T-cell (primary cell): ENCODE measurements at places on chromosomes 12 and 14. TPM values are rescaled to one million over a fixed set of nuclear protein-coding genes. Genes with fewer than 3 reads are reported as not detected.

CELA1 gene
- total RNA-seq: 1.3 TPM

MYF5 gene
- total RNA-seq: not detected

EIF2B1 gene
- total RNA-seq: 44.7 TPM

CLEC2B gene
- total RNA-seq: 74.7 TPM

LGALS3 gene
- total RNA-seq: 42.9 TPM

KLRK1 gene
- 122 TPM for total RNA-seq

POU6F1 gene
- 61.9 TPM for total RNA-seq

OAS3 gene
- 24.5 TPM for total RNA-seq

GDF3 gene
- not detected for total RNA-seq

DUSP16 gene
- 72.3 TPM for total RNA-seq

DNA sequence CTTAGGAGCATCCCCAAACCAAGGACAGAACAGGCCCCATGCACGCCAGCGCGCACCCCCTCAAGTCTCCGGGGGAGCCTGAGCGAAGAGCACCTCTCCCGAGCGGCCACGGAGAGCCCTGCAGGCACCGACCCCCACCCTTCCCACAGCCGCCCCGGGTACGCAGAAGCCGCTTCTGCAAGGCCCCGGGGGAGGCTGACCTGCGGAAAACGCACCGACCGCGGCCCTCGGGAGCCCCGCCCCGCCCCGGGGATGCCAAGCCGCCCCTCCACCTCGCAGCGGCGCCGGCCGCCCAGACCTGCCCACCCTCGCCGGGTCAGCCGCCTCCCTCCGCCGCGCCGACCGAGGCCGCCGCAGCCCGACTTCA is 385 bp downstream of the CAPRIN2 start:
- peak; percentile 31 for DNase-seq

DNA sequence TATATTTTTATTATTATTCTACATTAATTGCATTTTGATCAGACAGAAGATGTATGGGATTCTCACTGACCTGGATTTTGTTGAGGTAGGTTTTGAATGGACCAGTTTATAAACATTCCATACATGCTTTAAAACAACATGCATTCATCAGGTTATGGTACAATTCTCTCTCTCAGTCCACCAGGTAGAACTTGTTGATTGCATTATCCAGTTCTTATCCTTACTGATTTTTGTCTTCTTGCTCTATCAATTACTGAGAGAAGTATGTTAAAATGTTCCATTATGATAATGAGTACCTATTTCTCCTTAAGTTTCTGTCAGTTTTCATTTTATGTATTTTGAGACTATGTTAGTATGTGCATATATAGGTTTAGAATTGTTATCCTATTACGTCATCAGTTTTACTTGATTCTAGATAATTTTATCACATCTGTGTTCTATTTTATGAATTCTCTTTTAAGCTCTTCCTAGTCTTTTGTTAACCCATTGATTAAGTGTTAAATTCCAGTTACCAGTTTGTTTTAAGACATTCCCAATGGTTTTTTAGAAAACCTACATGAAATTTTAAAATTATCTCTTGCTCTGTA is 50.6 kb downstream of the EP400 start:
- DNase-seq: no peak

DNA sequence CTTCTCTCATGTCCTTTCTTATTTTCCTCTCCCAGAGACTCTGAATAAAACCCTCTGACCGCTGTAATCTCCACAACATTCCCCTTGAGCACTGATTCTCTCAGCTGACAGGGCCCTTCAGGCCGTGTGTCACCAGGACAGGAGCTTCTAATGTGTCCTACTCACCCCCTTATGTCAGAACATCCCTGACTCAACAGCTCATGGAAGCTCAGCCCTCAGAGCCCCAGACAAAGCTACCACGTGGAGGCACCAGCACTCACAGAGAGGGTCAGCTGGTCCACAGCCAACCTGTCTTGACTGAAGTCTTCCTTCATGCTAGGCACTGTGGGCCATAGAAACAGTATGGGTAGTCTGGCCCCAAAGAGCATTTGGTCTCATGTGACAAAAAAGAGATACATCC is 49.8 kb downstream of the SMUG1 start:
- no peak for DNase-seq

GRCh38 chr14:85175556-85175955 is 354.4 kb upstream of the FLRT2 start:
- no peak for DNase-seq

GRCh38 chr14:98444077-98444476 is 827.9 kb downstream of the BCL11B start:
- peak; percentile 64 for DNase-seq

DNA sequence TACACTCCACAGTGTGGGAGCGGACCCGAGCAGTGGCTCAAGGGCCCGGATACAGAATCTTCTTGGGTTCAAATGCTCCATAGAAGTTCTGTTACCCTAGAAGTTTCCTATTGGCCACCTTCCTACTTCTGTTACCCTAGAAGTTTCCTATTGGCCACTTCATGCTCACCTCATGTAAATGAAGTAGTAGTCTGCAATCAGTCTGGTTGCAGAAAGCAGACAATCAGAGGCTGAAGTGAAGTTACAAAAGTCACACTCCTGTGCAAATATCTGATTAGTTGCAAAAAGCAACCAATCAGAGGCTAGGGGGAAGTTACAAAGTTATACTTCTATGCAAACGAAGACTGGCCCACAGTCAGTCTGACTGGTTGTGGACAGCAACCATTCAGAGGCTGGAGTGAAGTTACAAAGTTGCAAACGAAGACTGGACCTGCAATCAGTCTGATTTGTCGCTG is 77.8 kb upstream of the CPNE8 start:
- no peak for DNase-seq

- no peak for DNase-seq
Measured at GRCh38 chr12:87274594-87275245, 754.5 kb downstream of the C12orf50 start.

DNA sequence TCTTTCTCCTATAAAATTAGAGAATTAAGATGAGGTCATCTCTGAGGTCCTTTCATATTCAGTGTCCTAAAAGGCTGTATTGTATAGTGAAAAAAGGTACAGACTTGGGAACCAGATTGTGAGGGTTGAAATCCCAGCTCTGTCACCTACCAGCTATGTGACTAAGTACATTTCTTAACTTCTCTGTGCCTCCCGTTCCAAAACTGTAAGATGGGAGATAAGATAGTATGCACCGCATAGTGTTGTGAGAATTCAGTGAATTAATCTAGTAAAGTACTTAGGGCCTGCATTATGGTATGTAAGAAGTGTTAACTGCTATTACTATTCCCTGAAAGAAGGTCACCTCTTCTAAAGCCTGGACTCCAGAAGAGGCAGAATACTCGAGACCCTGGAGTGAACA is 60.6 kb downstream of the GNG2 start:
- no peak for DNase-seq

GRCh38 chr14:105450123-105450505 is 24.5 kb upstream of the CRIP2 start:
- DNase-seq: no peak

GRCh38 chr12:130068741-130069140 is 93.5 kb upstream of the FZD10 start:
- no peak for DNase-seq

DNA sequence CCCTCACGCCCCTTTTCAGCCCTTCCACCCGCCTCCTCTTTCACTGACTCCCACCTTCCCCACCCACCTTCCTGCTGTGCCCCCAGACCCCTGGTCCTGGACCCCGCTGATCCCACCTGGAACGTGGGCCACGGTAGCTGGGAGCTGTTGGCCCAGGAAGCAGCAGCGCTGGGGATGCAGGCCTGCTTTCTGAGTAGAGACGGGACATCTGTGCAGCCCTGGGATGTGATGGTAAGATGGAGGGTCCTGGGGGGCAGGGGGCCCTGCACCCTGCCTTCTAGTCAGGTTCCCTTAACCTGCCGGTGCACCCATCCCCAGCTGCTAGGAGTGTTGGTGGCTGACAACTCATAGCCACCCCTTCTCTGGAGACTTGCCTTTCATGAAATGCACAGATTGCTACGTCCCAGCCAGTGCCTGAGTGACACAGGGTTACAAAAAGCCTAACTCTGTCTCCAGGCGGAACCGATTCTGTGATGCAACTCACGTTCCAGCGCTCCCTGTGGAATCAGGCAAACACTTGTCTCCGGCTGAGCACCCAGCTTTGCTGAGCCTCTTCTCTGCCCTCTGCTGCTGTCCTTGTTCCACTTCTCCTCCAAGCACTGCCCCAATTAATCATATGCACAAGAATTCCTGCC is 15.0 kb upstream of the OAS2 start:
- no peak for DNase-seq

GRCh38 chr14:82710267-82710841 is 1176.7 kb upstream of the SEL1L start:
- DNase-seq: no peak

- no peak for DNase-seq
Measured at GRCh38 chr12:100899301-100899700, 104.7 kb downstream of the ANO4 start.

DNA sequence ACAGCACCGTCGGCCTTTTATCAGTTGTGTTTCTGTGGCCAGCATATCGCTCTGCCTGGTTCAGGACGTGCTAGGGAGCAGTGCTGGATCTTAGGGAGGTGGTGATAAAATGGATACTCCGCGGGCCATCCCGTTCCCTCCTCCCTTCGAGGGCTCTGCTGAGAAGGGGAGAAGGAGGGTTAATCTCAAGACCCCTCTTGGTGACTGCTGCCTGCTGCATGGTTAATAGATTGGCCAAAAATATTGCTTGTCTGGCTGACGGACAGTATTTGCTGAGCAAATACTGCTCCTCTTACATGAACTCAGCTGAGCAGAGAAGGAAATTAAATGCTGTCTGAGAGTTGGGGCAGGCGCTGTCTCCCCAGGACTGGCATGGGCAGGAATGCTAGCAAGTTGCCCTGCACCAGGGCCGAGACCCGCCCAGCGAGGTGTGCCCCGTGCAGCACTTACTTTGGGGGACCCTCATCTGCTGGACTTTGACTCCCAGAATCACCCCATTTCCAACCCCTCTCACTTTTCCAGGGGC is 1.2 kb downstream of the FBRSL1 start:
- DNase-seq: no peak

GRCh38 chr14:69242311-69243224 is 17.4 kb upstream of the GALNT16 start:
- DNase-seq: peak; percentile 43

- no peak for DNase-seq
Measured at GRCh38 chr12:6177642-6178358, 22.4 kb upstream of the CD9 start.

GRCh38 chr14:47149326-47149725 is 497.7 kb upstream of the RPL10L start:
- no peak for DNase-seq

GRCh38 chr12:105641749-105642148 is 311.3 kb downstream of the C12orf75 start:
- DNase-seq: no peak

GRCh38 chr12:117986705-117987469 is 18.1 kb upstream of the KSR2 start:
- DNase-seq: no peak

DNA sequence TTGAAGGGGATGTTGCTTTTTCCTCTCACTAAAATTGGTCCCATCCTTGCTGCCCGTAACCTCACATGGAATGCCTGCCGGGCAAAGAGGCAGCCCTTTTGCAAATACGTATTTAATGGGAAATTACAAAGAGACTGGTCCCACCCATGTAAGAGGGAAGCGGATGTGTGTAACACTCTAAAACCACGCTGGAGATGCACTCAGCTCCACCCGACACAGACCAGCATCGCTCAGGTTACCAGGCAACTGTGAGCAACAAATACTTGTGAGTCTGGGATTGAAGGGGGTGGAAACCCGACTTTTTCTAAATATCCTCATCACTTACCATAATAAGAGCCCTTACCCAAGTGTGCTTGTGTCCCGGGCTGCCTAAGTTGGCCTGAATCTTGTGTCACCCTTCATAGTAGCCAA is 47.7 kb downstream of the ELK3 start:
- DNase-seq: peak; percentile 86

DNA sequence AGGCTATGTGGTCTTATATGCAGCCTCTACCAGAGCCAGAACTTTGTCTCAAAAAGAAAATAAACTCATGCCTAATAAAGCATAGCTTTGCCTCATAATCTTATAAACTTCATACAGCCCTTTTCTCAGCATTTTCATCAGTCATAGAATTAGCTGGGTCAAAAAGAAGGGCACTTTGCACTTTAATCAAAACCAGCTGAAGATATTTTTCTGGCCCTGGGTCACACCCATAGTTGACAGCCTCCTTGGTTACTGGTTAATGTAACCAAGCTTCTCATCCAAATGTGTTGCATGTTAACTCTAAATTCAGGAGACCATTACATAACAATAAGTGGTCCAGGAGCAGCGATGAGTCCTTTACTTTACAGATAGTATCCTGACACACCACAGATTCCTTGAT is 558.2 kb downstream of the FLRT2 start:
- DNase-seq: no peak

- no peak for DNase-seq
Measured at GRCh38 chr14:24435192-24435810, 5.5 kb downstream of the KHNYN start.

DNA sequence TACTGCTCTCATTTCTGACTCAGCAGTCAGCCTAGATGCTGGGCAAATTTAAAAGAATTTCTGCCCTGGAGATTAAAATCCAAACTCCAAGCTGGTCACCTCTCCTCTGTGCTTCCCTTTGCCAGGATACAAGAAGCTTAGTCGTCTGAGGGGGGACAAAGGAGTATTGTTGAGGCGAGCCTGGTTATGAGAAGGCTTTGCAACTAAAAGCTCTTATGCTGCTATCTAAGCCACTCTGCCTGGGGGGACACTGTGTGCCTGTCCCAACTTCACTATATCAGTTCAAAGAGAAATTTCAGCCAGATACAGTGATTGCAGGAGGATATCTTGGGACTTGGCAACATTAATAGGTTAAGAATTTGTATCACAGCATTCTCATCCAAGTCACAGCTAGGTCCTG is 10.8 kb upstream of the PLEKHH1 start:
- no peak for DNase-seq

GRCh38 chr12:110179291-110179690 is 55.1 kb downstream of the IFT81 start:
- no peak for DNase-seq

DNA sequence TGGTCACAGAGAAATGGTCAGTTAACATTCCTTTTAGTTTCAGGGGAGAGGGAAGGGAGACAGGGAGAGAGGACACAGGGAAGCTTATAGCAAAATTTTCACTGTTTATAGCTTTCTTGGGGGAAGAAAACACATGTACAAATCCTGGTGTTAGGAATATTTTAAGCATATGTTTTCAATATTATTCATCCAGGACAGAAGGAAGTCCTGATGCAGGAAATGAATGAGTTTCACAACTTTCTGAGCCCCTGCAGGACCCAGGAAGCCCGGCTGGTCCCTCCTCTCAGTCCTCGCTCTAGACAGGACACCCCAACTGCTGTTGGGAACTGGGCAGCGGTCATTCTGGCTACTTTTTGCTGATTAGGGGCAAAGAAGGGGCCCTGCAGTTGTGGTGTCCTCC is 71.1 kb upstream of the ZDHHC17 start:
- no peak for DNase-seq
